Stimulated activated CD8-positive, alpha-beta memory T cell treated with anti-CD3 and anti-CD28 coated beads, Interleukin-7, amount 100 ng/mL, for 4 hours (primary cell): ENCODE measurements at places on chromosomes 11 and 22.

GRCh38 chr11:24155792-24156191 lies 341.1 kb upstream of the LUZP2 start:
- no peak for DNase-seq

GRCh38 chr22:17407643-17408042 lies 38.4 kb downstream of the CECR2 start:
- no peak for DNase-seq

DNA sequence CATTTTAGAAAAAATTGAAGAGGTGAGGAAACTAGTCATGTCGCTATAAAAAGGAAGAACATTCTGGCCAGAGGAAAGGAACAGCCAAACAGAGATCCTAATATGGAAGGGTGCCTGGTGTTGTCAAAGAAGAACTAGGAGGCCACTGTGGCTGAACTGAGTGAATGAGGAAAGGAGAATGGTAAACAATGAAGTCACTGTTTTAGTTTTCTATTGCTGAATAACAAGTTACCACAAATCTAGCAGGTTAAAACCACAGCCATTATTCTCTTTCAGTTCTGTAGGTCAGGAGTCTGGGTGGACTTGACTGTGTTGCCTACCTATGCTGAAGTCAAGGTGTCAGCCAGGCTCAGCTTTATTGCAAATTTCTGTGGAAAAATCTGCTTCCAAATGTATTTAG lies 549.3 kb upstream of the CCDC90B start:
- no peak for DNase-seq

DNA sequence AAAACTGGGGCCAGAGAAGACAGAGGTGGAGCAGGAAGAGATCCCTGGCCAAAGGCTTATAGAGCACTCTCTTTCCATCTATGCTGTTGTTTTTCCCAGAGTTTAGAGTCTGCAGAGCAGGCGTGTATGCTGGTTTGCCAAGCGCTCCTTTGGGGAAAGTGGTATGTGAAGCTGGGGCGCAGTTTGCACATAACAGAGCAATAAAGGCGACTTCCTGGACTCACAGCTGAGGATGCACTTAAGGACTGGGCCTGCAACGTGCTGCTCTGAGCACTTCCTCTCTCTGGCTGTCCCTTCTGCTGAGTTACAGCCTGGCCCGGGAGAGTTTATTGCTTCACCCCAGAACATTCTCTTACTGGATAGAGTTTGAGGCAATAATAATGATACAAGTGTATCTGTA lies 41.7 kb downstream of the THAP12 start:
- no peak for DNase-seq

DNA sequence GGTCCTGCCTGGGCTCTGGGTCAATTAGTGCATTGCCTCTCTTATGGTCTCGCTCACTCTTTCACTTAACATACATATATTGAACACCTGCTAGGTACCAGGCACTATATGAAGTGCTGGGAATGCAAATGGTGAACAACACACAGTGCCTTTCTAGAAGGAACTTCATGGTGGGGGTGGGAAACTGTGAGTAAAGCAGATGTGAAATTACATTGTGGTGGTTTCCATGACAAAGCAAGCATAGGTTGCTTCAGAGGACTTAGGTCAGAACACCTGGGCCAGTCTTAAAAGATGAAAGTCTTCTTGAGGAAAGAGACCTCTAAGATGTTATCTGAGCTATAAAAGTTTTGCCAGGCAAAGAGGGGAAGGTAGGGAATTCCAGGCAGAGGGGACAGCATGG lies 231.3 kb downstream of the BUD13 start:
- no peak for DNase-seq

DNA sequence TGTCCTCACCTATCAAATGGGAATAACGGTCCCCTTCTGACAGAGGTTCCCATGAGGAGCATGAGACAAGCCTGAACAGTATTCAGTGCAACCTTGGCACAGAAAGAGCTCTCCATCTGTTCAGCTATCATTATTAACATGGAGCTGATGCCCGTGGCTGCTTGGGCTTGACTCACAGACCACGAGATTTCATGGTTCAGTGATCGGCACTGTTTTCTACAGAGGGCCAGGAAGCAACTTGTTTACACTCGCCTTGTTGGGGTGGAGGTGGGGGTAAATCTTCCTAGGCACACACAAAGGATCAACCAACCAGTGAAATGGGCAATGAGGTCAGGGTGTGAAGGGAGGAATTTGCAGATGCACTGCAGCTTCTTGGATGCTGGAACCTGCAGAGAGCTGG lies 88.2 kb downstream of the CWC15 start:
- no peak for DNase-seq

GRCh38 chr22:20972933-20973577 lies 6.0 kb downstream of the AIFM3 start:
- no peak for DNase-seq

GRCh38 chr22:48941903-48942575 lies 885.6 kb downstream of the BRD1 start:
- DNase-seq: no peak

DNA sequence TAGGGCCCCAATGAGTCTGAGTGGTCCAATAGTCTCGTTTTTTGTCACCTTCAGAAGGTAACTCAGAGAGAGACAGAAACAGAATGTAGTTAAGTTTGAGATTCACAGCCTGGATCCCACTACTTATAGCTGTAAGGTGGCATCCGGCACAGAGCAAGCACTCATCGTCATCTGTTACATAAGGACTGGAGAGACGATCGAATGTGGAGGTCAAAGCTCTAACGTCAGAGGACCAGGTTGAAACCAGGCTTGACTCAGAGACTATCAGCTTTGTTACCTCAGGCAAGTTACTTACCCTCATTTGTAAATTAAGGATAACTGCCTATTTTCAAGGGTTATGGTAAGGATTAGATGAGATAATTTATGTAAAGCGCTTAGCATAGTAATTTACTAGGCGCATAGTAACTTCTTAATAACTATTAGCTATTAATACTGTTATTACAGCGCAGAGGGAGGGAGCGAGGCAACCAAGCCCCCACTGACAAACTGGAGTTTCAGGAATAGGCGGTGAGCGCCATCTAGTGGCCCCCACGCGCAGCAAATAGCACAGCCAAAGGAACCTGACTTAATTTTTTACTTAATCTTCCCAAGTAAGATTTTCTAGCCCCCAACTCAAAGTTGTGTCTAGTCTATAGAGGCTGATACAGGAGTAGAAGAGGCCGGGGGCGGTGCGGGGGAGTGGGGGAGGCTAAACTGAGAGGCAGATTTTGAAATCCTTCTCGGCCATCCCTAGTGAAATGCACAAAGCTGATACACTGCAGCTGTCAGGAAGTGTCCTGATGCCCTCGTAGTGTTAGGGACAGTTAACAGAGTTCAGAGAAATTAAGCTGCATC lies 29.0 kb upstream of the API5 start:
- peak; percentile 4 for DNase-seq

DNA sequence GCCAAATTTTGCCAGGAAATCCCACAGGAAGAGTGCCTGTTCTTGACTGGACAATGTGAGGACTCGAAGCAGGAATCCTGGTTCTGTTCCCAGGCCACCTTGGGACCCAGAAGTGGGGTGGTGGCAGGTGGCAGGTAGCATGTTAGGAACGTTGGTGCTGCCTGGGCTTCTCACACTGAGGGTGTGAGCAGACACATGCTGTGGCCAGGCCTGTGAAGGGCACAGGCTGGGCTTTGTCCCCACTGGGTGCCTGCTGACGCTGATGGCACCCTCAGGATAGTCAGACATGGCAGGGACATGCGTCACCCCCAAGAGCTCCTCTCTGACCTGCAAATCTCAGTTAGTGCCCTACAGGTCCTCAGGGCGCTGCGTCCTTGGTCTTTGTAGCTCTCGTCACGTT lies 21.1 kb upstream of the NECTIN1 start:
- DNase-seq: no peak

GRCh38 chr11:35282221-35282882 lies 137.0 kb downstream of the SLC1A2 start:
- no peak for DNase-seq

- no peak for DNase-seq
These were observed 116.5 kb downstream of the PTPRJ start for GRCh38 chr11:48096588-48097525.

DNA sequence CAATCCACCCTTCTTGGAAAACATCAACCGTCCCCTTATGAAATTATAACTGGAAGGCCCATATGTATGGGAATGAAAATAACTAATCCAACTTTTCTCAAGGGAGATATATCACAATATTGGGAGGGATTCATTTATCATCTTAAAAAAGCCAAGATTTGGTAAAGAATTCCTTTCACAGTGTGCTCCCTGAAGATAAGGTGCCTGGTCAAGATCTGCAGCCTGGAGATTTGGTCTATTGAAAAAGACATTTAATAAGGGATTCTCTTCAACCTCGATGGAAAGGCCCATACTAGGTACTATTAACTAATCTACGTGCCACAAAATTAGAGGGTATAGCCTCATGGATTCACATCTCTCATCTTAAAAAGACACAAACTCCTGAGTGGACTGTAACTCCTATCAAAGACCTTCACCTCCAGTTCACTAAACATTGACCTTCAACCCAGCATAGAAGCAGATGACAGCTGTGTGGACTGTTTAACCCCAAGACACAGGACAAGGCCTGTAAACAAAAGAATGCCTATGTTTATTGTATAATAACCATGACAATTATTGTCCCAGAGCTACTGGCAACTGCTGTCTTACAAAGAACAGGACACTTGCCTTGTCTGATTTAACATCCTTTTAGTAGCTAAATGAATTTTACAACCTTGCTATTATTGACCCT lies 4.8 kb upstream of the FDX1 start:
- no peak for DNase-seq

DNA sequence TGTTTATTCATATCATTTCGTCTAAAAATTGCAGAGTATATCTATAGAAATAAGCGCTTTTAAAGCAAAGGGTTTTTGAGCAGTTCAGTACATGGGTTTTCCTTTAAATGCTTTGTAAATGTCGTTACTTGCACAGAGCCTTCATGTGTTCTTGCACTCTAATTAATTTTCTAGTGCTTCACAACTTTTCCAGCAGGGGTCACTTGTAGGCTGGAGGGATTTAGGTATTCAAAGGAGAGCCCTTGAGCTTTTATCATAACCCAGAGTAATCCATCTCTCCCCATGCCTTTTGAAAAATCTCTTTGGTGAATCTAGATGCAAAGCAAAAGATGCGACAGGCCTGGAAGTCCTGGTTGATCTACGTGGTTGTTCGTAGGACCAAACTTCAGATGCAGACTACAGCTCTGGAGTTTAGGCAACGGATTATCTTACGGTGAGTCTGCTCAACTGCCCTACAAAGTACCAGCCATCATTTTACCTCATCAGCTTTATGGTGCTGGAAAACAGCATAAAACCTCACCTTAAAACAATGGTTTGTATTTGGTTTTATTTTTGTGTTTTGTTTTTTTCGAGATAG lies 60.4 kb downstream of the SFI1 start:
- DNase-seq: no peak

- DNase-seq: no peak
These were observed 10.3 kb downstream of the MRGPRF start for GRCh38 chr11:69002570-69003231.

- no peak for DNase-seq
These were observed 5.5 kb downstream of the FOLR3 start for GRCh38 chr11:72141066-72141465.
